ENCODE measurements at places on chromosomes 3 and 15.

GRCh38 chr3:108518895-108519294, 8.5 kb upstream of the MYH15 start:
- no peak for DNase-seq

DNA sequence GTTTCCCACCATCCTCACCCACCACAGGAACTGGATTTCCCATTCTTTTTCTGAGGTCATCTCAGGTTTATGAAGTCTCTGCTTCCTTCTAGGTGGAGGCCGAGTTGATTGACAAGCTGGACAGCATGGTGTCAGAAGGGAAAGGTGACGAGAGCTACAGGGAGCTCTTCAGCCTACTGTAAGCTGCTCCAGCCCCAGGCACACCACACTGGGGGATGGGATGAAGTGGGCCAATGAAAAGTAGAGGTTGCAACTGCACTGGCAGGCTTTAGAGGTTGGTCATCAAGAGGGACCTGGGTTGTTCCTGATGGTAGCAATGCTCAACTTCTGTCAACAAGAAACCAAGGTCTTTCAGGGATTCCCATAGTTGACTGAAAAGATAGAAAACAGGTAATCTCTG, 55.0 kb upstream of the MANF start:
- no peak for DNase-seq

DNA sequence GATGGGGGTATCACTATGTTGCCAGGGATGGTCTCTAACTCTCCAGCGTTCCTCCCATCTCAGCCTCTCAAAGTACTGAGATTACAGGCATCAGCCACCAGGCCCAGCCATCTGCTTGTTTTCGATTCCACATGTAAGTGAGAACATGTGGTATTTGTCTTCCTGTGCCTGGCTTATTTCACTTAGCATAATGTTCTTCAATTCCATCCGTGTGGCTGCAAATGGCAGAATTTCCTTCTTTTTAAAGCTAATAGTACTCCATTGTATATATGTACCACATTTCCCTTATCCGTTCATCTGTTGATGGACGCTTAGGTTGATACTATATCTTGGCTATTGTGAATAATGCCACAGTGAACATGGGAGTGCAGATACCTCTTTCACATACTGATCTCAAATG, 70.6 kb downstream of the ASB7 start:
- no peak for DNase-seq

GRCh38 chr3:51717446-51717845, 10.6 kb downstream of the GRM2 start:
- DNase-seq = no peak

- DNase-seq = no peak
Observed at GRCh38 chr15:73344056-73344455, 24.7 kb downstream of the HCN4 start.
